ENCODE measurements at places on chromosomes 11 and 22.

GRCh38 chr11:19730373-19730772, 17.7 kb downstream of the NAV2 start:
- no peak for DNase-seq

DNA sequence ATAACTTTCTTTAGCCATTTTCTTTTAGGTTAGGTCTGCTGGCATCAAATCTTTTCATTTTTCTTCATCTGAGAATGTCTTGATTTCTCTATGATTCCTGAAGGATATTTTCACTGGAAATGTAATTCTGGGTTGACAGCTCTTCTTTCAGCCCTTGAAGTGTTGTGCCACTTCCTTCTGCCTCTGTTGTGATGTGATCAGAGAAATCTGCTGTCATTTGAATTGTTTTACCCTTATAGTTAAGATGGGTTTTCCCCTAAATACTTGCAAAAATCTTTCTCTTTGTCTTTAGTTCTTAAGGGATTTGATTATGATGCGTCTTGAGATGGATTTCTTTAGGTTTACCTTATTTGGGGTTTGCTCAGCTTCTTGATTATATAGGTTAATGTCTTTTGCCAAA, 23.0 kb downstream of the USP47 start:
- DNase-seq: no peak

- DNase-seq: no peak
Observed at GRCh38 chr11:72737336-72737735, 14.9 kb downstream of the ARAP1 start.

DNA sequence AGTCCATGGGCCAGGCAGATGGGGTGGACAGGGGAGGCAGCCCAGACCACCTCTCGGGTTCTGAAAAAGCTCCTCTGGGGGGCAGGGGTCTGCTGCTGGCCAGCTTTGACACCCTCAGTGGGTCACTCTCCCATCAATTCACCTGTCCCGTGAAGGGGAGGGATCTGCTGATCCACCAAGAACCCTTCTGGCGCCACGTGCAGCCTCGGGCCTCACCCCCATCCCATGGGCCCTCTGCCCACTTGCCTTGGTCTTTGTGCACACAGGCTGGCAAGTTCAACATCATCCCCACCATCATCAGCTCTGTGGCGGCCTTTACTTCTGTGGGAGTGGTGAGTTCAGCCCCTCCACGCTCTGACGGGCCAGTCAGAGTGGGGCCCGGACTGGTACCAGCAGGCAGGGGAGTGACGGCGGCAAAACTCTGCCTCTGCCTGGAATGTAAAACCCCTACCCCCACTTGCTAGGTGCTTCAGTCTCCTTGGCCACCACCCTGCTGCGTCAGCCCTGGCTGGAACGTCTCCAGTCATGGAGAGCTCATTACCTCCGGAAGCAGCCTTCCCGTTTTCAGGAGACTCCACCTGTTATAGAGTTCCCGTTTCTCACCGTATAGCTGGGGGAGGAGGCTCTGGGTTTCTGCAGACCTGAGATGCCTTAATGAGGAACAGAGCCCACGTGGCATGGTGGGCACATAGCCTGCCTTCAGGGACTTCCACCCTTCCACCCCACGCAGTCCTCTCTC, 12.7 kb downstream of the PRG3 start:
- no peak for DNase-seq

GRCh38 chr11:76159303-76159937, 46.9 kb downstream of the WNT11 start:
- no peak for DNase-seq

DNA sequence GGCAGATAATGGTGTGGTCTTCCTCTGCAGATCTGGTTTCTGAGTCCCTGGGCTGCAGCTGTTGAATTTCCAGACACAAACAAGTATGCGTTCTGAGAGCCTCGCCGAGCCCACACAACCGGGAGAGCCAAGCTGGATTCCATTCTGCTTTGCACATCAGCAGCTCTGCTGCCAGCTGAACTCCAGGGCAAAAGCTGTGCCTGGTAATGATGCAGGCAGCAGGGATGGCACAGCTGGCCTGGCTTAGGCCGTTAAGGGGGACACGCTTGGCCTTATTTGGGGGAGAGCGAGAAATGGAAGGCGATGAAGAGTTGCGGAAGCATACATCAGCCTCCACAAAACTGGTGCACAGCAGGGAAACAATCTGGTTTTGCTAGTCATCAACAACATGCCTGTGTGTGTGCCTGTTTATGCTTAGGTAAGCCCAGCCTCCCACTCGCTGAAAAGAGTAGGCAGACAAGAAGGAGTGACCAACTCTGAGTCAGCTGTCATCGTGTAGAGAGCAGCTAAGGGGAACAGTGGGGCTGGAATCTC, 25.1 kb downstream of the ADAMTS8 start:
- peak; percentile 49 for DNase-seq

DNA sequence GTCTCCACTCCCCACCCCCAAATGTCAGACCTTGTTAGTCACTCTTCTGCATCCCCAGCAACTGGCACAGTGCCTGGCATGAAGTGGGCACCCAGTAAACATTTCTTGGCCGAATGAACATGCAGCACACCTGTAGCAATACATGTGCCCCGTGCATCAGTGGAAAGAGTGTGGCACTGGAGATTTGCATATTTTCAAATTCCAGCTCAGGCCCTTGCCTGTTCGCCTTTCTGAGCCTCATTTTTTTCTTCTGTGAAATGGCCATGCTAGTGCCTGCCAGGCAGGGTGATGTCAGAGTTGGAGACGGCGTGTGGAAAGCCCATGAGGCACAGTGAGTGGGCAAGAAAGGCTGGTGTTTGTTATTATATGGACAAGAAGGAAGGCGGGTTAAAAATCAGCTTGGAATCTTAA, 38.7 kb downstream of the CD82 start:
- no peak for DNase-seq

- no peak for DNase-seq
Observed at GRCh38 chr11:105449100-105449734, 160.7 kb upstream of the GRIA4 start.

- no peak for DNase-seq
Observed at GRCh38 chr22:37162221-37163095, 12.7 kb upstream of the IL2RB start.

DNA sequence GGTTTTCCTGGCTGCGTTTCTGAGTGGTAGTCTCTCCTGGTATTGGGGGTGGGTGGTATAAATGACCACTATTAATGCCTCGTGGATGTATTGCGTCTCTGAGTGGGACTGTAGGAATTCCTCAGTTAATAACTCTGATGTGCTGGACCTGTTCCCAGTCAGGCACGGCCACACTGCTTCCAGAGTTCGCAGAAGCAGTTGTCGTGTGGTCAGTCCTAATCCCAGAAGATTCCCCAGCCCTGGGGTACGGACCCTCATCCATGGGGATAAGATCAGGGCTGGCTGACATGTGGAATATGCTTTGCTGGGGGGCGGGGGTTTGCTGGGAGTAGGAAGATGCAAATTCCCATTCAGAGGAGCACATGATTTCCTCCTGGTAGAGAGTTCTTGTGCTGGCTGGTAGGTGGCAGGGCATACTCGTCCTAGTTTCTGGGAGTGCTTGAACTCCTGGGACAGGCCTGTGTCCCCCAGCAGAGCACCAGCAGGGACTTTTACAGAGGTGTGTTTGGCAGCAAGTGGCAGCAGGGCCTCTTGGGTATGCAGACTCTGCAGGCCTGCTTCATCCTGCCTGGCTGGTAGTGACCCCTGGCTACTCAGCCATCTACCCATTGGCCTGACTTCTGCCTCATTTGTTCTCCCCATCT, 157.4 kb downstream of the NAV2 start:
- DNase-seq: no peak

GRCh38 chr11:413120-414081, 1.4 kb downstream of the SIGIRR start:
- DNase-seq: no peak

DNA sequence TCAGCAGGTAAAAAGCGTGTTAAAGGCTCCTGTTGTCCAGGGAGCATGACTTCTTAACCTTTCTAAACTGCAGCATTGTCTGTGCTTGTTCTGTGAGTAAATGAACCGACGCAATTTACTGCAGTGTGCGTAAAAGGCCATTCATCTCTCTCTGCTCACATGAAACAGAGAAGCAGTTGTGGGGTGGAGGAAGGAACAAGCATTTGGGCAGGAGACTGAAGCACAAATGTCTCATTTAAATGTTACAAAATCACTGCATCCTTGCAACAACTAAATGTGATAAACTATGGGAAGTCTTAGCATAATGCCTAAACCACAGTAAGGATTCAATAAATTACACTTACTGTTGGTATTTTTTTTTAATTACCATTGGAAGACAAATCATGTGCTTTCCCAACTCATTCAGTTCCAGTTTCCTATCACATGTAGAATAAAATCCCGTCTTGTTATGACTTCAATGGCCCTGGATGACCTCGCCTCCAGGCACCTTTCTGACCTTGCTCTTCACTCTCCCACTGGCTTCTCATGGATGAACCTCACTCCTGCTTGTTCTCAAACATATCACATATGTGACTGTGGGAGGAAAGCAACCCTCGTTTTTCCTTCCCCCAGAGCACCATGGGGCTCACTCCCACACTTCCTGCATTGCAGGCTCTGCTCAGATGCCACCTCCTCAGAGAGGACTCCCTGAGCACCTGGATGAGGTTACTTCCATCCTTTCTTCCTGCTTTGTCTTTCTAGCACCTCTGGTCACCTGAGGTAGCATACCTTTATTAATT, 21.6 kb upstream of the RFPL2 start:
- no peak for DNase-seq

DNA sequence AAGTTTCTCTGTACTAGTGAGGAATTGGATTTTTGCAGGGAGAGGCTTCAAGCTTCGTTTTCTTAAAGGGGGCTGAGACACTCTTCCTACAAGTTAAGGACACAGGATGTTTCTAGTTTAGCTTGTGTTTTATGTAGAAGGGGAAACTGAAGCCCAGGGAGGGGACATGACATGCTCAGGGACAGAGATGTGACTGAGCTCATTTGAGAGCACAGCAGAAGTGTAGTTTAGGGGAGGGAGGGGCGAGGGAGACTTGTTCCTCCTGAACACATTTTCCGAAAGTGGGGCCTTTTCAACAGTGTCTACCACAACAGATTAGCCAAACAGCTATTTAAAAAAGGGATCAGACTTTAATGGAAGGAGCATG, 148.1 kb downstream of the FBXO7 start:
- DNase-seq: no peak

DNA sequence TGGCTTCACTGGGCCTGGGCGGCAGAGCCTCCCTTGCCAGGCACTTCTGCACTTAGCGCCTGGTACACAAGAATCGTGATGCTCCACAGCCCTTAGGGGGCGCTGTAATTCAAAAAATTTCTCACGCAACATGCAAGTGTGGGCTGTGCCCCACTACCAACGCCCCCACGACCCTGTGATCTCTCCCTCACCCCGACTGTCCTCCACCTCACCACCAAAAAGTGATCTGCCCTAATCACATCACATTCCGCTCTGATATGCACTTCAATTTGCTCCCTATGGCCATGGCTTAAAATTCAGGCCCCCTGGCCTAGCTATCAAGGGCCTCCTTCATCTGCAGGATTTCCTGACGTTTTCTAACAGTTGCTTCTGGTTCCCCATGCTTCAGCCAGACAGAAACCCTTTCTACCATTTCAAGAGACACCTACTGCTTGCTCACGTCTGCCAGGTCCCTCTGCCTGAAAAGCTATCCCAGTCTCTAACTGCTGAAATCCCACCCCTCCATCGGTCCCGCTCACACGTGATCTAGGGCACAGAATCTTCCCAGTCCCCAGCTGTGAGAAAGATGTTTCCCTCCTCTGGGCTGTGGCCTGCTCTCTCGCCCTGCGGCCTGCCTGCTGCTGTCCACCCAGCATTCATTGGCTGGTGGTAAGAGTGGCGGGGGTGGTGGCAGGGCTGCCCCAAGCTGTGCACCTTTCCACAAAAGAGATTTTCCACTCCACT, 27.9 kb upstream of the LRRC32 start:
- no peak for DNase-seq

- no peak for DNase-seq
Observed at GRCh38 chr22:42001121-42001520, 2.5 kb downstream of the WBP2NL start.

DNA sequence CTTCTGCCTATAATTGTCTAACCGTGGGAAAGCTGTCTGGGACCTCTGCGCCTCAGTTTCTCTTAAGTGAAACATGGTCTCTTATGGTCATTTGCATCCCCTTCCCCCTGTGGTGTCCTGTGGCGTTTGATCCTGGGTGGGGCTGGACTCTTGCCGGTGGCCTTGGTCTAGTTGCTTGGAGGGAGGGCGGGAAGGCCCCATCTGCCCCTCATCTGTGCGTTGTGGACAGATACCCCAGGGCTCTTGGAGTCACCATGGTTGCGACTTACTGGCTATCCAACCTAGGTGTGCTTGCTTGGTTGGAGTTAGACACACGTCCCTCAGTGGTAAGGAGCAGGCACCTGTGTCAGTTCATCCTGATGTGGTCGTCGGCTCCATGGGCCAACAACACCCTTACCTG, 15.2 kb downstream of the SHANK3 start:
- DNase-seq: no peak

- no peak for DNase-seq
Observed at GRCh38 chr11:19419808-19420207, 179.1 kb upstream of the E2F8 start.

DNA sequence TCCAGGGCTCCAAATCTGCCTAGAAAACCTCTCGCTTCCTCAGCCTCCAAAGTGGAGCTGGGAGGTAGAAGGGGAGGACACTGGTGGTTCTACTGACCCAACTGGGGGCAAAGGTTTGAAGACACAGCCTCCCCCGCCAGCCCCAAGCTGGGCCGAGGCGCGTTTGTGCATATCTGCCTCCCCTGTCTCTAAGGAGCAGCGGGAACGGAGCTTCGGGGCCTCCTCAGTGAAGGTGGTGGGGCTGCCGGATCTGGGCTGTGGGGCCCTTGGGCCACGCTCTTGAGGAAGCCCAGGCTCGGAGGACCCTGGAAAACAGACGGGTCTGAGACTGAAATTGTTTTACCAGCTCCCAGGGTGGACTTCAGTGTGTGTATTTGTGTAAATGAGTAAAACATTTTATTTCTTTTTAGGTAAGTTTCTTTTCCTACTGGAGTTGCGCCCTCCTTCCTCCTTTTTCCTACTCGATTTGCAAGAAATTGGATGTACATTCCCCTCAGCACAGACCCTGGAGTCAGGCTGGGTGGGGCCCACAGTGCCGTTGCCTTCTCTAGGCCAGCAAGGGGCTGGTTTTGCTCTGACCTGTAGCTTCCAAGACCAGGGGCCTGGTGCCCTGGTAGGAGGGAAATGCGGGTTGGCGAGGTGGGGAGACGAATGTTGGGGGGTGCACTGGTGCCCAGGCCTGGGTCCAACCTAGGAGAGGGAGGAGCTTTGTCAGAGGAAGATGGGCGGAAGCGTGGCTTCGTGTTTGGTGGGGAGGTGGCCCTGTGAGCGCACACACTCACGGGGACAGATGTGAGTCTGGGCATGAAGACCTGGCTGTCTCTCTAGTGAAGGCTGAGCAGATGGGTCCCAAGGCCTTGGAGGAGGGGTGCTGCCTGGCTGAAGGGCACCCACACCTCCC, 50.6 kb downstream of the ST14 start:
- DNase-seq: no peak

GRCh38 chr11:14096606-14097005, 134.1 kb downstream of the SPON1 start:
- no peak for DNase-seq

DNA sequence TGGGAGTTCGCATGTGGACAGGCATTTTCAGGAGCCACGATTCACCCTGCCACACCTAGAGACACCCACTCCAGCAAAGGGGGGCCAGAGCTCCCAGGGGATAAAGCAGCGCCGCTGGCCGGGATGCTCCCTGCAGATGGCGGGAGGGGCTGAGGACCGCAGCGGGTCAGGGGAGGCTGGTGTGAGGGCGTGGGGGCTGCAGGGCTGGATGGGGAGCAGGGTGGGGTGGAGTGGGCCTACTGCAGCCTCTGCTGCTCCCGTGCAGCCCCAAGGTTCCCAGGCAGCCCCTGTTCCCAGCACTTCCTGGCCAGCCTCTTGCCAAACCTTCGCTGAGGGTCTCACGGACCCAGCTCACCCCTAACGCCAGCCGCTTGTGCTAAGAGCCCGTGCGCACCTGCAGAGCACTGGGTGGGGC, 13.0 kb downstream of the MUC5B start:
- no peak for DNase-seq

Measured in AG04449 (cell line).